ENCODE measurements at places on chromosomes 5 and 9.

- no peak for DNase-seq
These were observed 192.4 kb downstream of the ARHGEF28 start for GRCh38 chr5:73818357-73818756.

DNA sequence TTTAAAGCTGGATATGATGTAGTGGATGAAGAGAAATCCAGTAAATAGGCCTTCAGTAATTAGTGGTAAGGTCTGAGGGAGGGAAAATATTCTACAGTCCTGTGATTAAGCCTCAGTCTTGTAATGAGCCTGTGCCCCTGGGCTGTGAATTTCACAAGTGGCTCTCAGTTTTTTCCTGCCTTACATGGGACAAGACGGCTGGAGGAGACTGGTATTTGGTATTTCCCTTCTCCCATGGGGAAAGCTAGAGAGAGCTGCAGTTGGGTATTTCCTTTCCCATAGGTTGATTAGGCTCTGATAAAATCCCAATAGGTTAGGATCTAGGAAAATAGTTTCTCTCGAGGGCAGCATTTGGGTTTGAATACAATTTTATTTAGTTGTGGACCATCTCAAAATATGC is 62.2 kb upstream of the GNA14 start:
- DNase-seq, result no peak

GRCh38 chr9:126462617-126463016 is 136.0 kb downstream of the MVB12B start:
- DNase-seq, result no peak

DNA sequence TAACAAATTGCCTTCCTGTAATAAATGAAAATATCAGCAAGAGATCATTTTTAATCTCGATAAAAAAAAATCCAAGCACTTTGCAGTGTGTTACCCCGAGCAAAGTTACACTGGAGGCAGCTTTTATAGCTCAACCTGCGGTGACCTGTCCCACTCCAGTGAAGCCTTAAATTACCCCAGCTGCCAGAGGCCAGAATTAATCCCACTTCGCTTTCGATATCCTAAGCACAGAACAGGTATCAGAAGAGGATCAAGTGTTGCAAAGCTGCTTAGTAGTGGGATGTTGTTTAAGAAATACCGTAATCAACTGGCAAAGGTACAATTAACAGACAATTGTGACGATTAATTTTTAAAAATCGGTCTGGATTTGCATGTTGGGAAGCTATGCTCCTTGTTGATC is 314.0 kb downstream of the AGTPBP1 start:
- no peak for DNase-seq

- DNase-seq, result no peak
These were observed 5.1 kb downstream of the TRMT10B start for GRCh38 chr9:37758747-37759146.

GRCh38 chr5:100771181-100771580 is 131.9 kb downstream of the ST8SIA4 start:
- DNase-seq, result no peak

DNA sequence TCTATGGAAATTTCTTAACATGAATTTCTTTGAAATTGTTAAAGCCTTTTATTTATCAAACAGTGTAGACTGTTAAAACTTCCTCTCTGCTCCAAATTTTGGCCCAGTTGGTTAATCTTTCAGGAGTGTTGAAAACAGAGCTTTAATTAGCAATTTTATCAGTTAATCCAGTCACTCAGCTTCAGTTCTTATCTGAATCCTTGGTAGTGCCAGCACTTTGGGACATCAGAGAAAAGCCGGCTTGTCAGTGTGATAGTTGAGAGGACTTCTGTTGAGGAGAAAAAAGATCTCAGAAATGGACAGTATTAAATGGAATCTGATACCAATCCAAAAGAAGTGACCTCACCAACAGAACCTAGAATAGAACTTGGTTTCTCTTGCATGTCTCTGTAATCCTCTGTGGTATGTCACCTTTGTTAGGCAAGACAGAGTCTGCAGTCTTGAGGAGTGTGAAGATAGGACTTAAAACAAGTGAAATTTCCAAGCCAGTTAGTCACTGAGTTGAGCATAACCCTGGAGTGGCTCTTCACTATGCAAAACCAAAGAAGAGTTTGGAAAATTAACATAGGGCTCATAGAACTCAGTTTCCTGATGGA is 251.8 kb downstream of the NNT start:
- DNase-seq, result no peak

DNA sequence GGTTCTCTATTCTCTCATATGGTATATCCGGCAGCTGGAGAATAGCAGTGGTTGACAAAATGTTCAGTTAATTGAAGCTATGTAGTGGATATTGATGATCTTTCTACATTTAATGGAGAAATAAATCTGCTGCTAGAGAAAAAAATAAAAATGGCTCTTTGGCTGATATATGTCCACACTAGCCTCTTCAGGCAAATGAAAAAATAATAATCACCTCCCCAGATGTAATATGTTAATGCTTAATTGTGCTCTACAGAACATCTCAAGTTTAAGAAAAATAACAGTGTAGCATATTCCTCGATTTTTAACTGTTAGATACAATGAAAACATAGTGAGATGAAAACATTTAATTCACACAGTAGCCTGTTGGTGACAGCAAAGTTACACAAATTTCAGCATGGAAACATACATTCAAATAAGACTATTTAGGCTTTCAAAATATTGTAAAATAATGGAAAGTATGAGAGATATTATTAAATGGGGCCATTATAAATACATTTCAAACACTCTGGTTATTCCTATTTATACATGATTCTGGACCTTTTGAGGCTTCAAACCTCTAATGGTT is 543.0 kb downstream of the MAT2B start:
- DNase-seq, result no peak

GRCh38 chr5:149418910-149419531 is 39.9 kb upstream of the IL17B start:
- DNase-seq, result no peak

DNA sequence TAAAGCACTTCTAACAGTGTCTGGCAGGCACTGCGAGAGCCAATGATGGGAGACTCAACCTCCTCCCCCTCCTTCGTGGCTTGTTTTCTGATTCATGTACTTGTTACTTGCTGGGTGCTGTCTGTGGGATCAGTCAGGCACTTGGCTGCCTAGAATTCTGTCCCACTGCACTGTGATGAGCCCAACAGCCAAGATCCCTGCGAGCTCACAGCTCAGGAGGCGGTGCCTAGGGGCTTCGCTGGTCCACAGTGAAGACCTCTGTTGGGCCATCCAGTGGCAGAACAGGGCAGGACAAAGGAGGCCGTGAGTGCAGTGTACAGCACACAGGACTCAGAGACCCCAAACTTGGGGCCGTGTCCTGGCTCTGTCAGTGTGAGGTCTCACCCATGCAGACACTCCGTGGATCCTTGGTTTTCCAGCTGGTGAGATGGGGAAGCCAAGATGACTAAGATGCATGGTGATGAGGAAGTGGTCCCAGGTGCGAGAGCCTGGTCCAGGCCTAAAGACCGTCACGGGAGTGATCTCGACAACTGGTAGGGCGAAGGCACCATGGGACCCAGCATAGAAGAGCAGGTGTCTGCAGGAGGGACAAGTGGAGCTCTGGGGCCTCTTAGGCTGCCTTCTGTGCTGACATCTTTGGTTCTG is 19.5 kb downstream of the MYMK start:
- DNase-seq, result peak; percentile 12

DNA sequence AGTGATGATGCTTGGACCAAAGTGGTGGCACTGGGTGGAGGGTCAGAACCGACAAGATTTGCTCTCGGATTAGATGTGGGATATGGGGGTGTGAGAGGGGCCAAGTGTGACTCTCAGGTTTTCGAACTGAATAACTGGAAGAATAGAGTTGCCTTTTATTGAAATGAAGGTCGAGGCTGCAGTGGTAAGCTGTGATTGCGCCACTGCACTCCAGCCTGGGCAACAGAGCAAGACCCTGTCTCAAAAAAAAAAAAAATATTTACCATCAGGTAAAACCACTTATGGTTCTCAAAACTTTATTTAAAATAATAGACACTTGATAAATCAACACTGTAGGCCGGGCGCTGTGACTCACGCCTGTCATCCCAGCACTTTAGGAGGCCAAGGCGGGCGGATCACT is 27.2 kb downstream of the EXOSC2 start:
- DNase-seq, result no peak

DNA sequence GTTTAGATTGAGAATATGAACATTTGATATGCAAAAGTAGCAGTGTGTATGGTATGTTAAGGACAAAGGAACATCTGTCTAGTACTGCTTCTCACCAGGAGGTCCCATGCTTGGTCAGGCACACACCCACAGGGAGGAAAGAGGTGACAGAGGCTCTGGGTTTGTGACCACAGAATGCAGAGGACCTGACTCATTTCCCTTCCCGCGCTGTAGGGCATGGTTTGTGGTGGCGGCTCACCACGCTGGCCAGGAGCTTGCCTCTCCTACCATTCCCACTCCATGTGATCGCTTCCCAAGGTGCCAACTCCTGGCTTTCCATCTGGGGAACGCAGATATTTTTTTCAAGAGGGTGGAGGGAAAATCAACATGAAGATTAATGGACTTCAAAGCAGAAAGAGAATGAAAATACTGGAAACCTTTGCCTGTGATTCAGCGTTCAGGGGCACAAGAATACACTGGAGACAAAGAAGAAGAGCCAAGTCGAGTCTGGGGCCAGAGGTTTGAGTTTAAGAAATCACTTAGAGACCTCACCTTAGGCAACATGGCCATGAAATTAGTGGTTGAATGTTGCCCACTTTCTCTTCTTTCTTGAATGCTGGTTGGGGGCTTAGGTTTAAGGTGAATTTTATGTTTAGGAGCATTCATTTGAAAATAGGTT is 477.8 kb downstream of the CCDC171 start:
- no peak for DNase-seq

GRCh38 chr9:117677572-117677971 is 26.6 kb upstream of the TLR4 start:
- no peak for DNase-seq

DNA sequence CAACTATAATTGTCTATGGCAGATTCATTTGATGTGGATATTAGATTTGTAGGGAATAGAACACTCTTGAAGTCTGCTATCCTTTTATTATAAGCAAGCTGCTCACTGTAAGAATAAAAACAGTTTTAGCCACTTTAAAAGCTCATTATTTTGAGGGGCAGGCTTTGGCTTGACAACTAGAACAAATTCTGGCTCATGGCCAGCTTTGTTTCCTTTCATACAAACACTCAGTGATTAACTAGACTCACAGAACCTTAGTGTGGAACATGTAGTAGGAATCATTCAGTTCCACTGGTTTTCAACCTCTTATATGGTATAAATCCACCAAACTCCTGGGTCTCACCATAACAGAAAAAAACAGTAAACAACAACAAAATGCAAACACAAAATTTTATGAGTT is 27.4 kb upstream of the CEP120 start:
- no peak for DNase-seq

GRCh38 chr9:84867186-84867585 is 197.7 kb downstream of the NTRK2 start:
- DNase-seq, result no peak

DNA sequence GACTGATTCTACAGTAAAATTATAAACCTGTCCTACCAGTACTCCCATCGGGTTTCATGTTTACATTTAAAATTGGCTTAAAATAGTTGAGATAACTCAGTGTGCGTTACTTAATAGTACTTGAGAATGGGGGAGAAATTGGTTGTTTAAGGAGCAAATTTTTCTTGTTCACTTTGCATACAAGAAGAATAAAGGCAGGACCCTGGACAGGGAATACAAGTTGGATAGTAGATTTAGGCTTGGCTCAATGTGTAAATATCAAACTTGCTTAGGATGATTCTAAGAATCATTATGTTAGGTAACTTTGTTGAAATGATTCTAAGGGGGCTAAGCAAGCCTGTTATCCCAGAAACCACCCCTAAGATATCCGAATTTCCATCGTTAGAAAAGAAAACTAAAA is 448.4 kb upstream of the TLE4 start:
- DNase-seq, result no peak

DNA sequence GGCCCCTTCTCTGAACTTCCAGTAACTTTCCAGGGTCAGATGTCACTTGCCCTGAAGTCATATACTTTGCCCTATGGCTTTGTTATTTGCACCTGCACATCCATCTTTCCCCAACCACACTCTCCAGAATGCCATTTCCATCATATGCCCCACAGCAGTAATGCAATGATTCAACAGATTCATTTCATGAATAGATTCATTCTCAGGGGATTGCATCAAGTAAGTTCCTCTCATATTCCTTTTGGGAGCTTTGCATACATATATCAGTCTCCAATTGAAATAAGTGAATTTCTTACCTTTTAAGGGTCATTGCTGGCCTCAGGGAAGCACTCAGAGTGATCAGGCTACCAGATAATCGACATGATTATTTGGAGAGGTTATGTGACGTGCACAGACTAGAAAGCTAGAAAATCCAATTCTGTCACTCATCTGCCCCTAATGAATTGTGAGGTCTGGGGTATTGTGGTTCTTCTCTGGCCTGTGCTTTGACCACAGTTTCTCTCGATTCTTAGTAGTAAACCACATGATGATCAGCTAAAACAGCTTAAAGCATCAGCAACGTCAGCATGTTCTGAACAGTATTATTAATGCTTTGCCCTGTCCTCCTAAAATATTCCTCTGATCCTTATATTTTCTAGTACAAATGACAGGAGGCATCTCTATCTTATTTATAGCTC is 179.9 kb downstream of the ATPSCKMT start:
- no peak for DNase-seq

DNA sequence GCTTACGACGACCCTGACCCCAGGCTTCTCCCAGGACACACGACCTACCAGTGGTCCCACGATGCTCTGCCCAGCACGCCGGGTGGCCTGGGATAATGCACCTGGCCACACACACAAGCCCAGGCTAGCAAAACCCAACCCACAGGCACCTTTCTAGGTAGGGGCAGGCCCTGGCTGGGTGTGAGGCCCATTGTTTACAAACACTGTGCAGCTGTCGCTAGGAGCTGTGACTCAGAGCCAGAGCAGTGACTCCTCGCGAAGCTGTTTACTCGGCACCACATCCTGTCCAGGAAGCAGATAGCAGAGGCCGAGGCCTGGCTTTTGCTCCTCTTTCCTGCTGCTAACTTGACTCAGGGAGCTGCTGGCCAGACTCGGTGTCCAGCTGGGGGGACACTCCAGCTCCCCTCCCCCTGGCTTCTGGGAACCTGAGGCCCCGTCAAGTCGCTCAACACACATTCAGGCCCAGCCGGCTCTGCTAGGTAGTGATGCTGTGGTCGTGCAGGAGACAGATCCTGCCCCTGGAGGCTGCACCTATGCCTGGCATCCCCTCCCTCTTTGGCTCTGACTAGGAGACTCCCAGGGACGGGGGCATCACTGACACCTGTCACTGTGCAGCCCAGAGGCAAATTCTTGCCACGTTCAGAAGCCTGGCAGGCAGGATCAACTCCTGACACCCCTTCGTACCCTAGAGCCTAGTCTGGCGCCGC is 12.8 kb upstream of the RALGDS start:
- no peak for DNase-seq
